ENCODE measurements at places on chromosomes 4 and X.
A peak's percentile ranks its signal among the peaks of the same experiment; 100 is the strongest.

DNA sequence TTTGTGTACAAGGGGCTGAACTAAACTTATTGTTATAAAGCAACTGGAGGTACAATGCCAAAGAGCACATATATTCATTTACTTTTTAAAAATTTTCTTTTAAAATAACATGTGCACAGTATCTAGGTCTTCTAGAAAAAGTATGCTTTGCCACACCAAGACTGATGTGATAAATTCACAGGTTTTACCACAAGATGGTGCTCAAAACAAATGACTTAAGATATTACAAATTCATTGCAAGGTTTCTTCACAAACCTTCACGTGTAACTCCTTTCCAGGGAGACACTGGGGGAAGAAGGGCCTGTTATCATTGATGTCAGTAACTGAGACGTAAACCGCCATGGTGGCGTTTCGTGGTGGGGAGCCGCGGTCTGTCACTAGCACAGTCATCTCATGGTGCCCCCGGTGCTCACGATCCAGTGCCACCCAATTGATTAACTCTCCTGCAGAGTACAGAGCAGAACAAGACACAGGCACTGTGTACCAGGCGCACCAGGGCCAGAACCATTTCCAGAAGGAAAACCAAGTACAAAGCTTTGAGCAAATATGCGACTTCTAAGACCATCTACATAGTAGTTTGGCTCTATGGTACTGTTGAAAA lies 162.2 kb downstream of the DCHS2 start:
- DNase-seq: peak; percentile 51

GRCh38 chrX:102345916-102346315 lies 93.9 kb downstream of the NXF2B start:
- DNase-seq: peak; percentile 41

DNA sequence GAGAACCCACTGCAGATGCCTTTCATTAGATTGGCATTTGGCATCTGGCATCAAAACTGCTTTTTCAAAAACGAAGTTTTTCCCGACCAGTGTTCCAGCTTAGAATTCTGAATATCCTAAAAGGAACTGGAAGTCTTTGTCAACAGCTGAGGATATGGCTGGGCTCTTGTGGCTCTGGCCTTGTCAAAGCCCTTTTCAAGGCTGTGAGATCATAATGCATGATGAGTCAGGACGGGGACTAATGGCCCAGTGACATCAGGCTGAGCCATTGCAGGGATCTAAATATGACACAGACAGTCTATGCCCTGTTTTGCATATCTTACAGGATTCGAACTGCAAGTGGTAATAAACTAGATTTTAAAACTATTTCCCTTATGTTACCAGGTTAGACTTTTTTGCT lies 306.4 kb downstream of the PTTG2 start:
- DNase-seq: peak; percentile 73

DNA sequence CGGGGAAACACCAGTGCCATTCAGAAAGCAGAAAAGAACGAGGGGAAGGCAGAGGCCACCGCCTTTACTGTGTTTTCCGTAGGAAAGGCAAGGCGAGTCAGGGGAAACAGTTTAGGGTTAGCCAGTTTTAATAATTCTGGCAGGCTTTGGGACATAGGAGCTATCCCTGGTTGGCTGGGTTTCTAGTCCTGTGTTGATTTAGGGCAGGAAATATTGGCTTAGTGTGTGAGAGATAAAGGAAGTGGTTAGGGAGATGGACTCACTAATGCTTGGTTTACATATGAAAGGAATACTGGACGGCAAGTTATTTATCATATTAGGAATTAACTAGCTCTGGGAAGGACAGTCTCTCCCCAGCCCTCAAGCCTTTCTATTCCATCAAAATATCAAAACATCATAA lies 53.1 kb downstream of the SYNPO2 start:
- no peak for DNase-seq

GRCh38 chrX:52213276-52213675 lies 28.6 kb downstream of the MAGED4 start:
- DNase-seq: no peak

DNA sequence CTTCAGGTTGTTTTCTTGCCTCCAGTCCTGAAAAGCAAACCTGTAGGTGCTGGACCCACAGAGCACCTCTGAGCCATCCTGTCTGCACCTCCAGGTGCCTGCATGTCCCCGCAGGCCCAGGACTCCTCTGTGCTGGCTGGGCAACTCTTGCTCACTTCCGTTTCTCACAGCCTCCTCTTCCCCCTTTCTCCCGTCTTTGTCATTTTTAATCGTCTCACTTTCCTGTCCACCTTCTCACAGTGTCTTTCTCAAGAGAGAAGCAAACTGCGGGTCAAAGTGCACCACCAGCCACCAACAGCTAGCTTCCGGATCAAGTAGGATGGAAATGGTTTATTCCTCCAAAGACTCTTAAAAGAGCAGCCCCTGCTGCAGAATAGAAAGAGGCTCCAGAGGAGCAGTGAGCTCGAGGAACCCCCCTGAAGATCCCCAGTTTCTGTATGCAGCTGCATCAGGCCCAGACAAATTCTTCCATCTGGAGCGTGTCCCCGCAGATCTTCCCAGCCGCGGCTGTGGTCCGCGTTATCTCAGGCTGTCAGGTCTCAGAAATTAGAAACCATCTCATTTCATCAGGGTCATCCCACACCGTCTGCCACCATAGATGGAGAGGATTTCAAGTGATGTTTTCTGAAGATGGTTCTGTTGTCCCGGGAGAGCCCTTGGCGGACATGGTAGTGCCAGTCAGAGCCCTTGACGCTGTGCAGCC lies 87.7 kb downstream of the FHDC1 start:
- peak; percentile 96 for DNase-seq

GRCh38 chrX:38941675-38942074 lies 140.4 kb downstream of the MID1IP1 start:
- DNase-seq: peak; percentile 32

DNA sequence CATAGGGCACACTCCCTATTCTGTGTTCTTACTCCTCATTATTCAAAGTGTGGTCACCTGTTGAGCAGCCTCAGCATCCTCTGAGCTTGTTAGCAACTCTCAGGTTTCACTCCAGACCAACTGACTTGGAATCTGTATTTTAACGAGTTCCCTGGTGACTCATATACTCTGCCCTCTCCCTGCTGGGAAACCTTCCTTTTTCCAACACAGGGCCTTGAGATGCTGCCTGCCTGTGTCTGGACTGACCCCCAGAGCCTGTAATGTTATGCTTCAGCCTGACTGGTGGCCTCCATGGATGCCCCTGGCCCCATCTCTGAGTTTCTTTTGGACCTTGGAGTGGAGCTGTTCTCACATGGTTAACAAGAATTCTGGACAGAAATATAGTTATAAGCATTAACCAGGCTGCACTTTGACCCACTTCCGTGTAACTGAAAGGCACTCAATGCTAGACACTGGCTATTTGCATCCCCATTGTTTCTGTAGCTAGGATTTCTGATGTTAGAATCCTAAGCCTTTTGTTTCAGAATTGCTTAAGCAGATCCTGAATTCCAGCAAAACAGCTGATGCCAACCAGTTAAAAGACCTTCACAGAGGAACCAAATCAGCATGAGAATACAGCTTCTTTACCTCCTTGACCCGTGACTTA lies 262.6 kb downstream of the STIM2 start:
- no peak for DNase-seq

DNA sequence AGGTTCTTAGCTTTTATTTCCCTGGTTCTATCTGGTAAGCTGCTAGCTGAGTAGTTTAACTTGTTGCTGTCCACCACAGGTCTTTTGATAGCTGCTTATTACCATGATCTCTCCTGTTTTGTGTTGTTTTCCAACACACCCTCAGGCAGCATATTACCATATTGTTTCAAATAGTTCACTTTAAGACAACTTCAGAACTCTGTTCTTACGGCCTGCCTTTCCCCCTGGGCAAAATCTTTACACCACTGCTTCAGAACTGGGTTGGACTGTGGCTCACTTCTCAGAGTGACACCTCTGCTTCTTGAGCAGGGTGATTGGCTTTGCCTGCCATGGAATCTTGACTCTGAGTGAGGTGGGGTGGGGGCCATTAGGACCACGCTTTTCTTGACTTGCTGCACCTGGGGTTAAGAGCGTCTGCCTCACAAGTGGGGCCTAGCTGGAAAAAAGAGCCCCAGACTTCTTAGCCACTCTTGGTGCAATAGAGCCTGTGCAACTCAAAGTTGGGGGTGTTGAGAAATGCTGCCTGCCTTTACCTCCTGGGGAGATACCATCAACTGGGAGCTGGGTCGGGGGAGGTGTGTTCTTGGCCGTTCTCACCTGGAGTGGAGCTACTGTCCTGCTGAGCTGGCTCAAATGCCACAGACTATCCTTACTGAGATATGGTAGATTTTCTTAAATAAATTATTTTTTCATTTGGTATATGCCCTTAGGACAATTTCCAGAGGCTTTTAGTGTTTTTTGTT lies 23.4 kb downstream of the USP9X start:
- DNase-seq: no peak

- no peak for DNase-seq
These were observed 15.6 kb upstream of the ADGRA3 start for GRCh38 chr4:22531311-22532019.

- no peak for DNase-seq
These were observed 175.9 kb downstream of the DCLK2 start for GRCh38 chr4:150253965-150254630.

DNA sequence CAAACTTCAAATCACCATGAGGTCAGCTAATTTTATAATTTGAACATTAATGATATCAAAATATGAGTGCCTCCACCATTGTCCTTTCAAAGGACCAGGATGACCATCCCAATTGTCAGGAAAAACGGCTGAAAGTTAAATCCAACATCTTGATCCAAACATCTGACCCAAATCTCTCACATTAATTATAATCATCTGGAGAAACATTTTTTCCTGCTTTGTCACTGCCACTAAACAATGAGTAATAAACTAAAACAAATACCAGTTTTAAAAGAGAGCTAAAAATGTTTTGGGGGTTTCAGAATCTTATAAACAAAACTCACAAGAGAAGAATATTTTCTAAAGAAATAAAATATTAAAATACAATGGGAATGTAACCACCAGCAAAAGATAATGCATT lies 45.7 kb upstream of the NDST4 start:
- no peak for DNase-seq

DNA sequence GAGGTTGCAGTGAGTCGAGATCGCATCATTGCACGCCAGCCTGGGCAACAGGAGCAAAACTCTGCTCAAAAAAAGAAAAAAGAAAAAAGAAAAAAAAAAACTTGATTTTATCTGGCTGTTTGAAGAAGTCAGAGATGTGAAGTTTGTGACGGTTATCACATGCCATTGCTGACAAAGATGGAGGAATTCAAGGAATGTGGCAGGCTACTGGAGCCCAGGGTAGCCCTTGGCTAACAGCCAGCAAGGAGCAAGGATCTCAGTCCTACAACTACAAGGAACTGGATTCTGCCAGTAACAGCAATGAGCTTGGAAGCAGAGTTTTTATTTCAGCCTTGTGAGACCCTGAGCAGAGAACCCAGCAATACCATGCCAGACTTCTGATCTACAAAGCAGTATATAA lies 24.3 kb upstream of the TET2 start:
- DNase-seq: peak; percentile 49

DNA sequence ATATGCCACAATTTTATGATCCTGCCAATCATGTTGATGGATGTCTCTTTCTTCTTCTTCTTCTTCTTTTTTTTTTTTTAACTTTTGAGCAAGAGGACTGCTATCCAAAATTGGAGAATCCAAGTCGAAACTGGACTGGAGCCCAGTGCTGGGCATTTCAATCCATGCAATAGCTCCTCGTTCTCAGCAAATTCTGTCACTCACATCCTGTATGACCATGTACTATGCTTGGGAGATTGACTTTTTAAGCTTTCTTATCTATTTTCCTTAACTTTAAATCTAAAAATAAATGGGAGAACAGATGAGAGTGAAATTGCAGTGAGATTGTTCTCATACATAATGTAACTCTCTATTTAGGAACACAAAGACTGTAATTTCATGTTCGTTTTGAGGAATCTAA lies 123.0 kb upstream of the PUDP start:
- no peak for DNase-seq

DNA sequence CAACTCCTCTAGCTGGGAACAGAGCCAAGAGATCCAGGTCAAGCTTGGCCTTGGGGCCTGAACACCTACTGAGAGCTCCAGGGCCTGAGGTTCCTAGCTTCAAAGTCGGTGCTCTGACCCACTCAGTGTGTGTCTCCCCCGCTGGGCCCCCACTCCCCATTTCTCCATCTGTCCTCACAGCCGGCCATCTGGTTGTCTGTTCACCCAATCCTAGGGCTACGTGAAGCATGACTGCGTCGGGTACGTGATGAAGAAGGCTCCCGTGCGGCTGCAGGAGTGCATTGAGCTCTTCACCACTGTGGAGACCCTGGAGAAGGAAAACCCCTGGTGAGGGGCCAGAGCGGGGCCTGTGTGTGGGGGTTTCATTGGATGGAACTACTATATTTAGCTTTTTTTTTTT lies 12.3 kb downstream of the USP11 start:
- no peak for DNase-seq

GRCh38 chr4:143616771-143617170 lies 83.7 kb downstream of the FREM3 start:
- DNase-seq: peak; percentile 23

- DNase-seq: no peak
These were observed 58.9 kb upstream of the PROM1 start for GRCh38 chr4:16142598-16143310.

DNA sequence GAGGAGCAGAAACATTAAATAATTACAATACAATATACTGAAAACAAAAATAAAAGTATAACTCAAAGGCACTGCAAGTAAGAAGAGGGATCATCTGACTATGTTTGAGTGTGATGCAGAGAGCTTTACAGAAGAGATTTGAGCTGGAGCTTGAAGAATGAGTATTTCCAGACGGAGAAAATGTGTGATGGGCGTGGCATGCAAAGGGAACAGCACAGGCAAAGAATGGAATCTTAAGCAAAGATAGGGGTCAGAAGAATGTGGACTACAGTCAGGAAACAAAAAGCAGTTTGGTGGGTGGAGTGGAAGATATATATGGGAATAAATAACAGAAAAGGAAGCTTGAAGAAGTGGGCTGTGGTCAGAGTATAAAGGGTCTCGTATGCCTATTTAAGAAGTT lies 45.5 kb downstream of the OPHN1 start:
- DNase-seq: no peak

DNA sequence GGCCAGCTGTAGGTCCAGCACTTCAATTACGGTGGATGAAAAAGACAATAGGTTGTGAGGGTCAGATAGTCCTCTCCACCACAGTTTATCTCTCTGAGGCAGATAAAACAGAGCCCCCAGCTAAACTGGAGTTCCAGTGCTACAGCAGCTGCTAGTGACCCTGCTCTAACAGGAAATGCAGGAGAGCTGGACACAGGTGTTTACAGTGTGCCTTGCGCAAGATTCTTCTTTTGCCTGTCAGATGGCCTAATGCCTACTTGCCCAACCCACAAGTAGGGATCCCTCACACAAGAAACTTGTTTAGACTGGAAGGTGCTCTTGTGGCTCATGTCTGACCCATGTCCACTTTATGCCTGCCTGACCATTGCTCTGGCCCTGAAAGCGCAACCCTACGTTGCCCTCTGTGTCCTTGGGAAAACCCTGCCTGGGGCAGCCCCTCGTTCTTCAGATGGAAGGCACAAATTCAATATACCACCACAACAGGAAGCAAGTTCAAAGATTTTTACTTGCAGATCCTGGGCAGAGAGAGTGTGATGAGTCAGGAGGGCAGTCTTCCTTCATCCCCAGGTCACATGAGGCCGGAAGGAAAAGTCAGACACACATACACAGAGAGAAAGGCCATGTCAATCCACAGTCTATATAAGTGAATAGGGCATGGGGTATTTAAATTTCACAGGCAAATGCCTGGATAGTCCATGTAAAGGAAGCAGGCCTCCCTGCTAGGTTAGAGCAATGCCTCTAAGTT lies 105.1 kb upstream of the ADGRL3 start:
- peak; percentile 40 for DNase-seq
